ENCODE measurements at places on chromosomes 2 and 18.

GRCh38 chr18:245282-245847 lies 22.5 kb downstream of the THOC1 start:
- no peak for DNase-seq

DNA sequence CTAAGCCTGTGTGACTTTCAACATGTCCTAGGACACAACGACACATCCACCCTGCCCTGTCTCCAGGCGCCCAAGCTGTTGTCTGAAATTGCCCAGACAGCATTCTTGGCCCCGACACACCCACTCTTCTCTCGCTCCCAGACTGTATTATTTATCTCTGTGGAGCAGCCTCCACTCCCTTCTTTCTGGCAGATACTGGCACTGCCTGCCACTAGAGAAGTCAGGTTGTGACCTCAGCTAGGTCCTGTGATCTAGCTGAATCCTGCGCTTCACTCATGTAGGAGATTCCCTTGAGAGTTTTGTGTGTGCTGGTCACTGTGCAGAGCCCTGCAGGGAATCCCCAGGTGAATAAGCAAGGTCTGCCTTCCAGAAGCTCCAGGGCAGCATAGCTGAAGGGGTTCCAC lies 77.1 kb upstream of the TNP1 start:
- DNase-seq: no peak

GRCh38 chr2:74419345-74419744 lies 2.1 kb downstream of the C2orf81 start:
- no peak for DNase-seq

DNA sequence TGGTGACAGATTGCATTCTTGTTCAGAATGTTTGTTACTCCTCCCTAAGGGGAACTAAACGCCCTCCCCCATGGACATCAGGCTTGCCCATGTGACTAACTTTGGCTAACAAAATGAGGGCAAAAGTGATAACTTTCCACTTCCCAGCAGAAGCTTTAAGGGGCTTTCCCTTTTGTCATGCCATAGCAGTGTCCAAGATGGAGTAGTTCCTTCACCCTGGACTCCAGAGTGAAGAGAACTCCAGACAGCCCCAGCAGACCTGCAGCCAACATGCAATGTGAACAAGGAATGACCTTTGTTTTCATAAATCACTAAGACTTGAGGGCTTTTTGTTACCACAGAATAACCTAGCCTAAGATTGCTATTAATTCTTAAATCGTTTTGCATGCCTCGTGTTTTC lies 163.5 kb downstream of the ZEB2 start:
- no peak for DNase-seq

- DNase-seq: no peak
These were observed 14.9 kb downstream of the HPCAL1 start for GRCh38 chr2:10317646-10318045.

- DNase-seq: no peak
These were observed 175.3 kb upstream of the MSH6 start for GRCh38 chr2:47607680-47608061.

- no peak for DNase-seq
These were observed 88.0 kb downstream of the TCF7L1 start for GRCh38 chr2:85221067-85221691.

- no peak for DNase-seq
These were observed 154.0 kb downstream of the AGAP1 start for GRCh38 chr2:235647877-235648276.

DNA sequence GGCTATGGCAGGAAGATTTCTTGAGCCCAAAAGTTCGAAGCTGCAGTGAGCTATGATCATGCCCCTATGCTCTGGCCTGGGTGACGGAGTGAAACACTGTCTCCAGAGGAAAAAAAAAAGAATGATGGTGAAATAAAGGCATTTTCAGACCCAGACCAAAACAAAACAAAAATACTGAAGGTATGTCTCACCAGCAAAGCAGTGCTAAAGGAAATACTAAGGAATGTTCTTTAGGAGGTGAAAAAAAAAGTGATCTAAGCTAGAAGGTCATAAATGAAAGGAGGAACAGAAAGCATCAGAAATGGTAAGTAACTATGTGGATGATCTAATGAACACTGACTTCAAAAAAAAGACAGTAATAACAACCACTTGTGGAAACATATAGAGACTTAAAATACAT lies 18.7 kb downstream of the SS18 start:
- DNase-seq: no peak

DNA sequence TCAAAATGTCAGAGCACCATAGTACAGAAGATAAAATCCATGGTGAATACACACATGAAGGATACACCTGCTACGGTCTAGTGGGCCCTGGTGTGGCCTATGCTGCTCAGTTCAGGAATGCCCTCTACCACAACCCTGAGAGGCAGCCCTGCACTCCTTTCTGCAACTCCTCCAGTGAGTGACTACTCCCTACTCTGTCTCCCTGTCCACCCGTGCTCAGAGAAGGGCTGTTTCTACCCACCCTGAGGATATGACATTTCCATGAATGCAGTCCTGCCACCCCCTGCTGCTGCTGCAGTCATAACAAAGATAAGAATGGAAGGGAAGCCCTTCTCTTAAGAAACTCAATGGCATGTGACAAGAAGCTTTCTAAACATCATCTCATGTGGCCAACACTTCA lies 137.0 kb downstream of the EN1 start:
- no peak for DNase-seq

DNA sequence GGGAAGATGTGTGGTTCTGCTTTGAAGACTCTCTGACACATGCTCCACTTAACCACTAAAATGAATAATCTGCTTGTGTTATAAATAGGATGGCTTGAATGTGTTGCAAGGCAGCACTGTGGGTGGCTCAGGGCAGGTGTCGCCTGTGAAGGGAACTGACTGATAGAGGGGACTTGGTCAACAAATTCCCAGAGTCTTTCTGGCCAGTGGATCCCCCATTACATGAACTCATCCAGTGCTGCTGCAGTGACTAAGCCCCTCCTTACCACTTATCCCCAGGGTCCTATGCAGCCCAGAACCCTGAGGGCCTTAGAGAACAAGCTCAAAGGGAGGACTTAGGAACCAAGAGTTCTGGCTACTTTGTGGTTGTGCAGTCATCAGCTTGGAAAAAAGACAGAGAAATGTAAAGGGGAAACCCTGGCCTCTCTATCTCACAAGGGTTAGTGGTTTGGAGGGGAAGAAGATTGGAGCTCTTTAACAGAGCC lies 226.2 kb upstream of the TNP1 start:
- no peak for DNase-seq

DNA sequence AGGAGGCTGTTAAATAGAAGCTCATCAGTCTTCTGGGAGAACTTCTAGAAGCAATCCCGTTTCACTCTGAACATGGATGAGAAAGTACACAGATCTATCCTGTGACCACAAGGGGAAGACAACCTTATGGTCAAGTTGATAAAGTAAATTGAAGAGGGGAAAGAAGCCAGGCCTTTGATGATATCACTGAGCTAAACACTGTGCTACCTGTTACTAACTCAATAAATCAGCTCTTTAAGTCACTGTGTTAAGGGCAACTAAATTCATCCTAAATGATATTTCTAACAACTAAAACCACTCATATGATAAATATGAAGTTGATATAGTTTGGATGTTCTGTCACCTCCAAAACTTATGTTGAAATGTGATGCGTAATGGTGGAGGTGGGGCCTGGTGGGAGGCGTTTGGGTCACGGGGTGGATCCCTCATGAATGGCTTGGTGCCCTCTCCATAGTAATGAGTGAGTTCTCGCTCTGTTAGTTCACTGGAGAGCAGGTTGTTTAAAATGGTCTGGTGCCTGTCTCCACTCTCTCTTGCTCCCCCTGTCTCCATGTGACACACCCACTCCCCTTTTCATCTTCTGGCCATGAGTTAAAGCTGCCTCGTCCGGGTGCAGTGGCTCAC lies 23.6 kb downstream of the OLA1 start:
- DNase-seq: no peak

GRCh38 chr2:1791006-1791605 lies 46.8 kb upstream of the PXDN start:
- DNase-seq: no peak

DNA sequence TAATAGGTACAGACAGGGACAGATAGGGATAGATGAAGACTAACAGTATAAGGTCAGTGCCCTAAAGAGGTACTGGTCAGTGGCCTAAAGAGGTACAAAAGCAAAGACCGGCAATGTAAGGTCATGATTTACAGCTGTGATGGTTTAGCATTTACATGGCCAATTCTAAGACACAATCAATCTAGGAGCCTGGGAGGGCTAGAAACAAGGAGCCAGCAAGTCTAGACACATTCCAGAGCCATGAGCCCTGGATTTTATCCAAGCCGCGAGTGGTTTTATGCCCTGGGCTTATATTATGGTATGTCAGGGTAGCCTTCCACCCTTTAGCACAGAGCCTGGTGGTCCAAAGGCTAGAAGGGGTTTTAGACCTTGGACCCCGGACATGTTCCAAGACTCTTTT lies 124.2 kb downstream of the CBLN2 start:
- DNase-seq: no peak

DNA sequence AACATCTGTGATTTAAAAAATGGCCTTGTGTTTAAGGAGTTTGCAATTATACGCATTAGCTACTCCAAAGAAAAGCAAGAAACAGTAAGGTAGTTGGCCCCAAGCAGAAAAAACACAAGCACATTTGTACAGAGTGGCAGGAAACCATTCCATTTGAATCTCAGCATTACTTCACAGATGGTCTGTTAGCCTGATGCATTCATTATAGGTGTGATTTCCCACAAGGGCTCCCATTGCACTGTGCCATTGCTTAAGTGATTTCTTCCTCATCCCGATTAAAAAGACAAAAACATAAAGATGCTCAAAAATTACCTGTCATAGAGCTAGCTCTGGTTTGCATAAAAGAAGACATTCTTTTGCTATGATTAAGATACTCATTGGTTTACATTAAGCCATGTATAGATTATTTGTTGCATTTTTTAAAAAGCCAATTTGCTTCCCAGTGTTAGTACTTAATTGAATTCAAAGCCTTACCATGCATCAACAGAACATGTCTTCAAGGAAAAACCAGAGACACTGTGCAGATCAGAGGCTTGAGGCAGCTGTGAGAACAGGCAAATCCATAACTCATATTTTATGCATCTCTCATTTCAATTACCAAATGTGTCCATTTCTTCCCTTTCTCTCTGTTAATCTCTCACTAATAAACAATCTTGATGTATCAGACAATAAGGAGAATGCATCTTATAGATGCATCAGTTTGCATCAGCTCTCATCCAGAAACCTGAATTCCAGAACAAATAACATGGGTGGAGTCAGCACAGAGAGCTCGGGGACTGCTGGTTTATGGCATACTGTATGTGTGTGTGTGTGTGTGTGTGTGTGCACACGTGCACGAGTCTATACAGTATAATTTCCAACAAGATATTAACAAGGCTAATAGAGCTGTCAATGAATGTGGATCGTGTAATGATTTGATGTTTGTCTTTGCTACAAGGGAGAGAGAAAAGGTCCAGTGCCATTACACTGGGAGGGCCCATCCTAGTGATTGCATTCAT lies 558.6 kb upstream of the HS6ST1 start:
- DNase-seq: no peak

DNA sequence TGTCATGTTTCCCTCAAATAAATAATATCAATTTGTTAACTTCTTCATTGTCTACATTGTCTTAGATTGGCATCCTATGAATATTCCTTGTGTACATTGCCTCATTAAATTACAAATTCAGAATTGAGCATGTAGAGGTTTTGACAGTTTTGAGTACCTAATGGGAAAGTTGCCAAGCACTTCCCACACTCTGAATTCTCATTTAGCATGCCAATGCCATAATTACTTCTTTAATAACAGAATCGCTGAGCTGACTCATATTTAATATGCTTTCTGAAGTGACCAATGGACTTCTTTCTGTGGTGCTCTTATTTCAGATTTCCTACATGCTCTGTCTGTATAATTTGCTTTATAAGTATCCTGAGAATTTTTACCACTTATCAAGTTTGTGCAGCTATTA lies 114.4 kb upstream of the NOL4 start:
- no peak for DNase-seq

DNA sequence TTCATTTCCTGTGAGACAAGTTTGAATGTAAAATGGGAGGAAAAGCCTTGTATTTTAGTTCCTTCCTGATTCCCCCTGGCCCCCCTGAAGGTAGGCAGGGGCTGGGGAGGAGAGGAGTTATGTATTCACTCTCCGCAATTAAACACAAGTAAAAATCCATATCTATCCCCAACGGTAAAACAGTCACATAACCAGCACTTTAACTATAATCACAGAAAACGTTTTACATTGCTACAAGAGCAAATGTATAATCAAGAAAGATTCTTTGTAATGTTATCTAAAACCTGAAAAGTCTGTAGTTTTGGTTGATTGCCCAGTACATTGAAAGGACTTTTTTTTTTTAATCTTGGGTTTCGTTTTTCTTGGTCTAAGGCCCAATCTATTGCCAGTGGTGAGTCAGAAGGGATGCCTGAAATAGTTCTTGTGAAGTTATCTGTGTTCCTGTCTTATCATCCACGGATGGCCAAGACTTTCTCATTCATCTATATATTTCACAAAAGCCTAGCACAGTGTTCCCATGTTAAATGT lies 34.5 kb upstream of the CCNYL1 start:
- DNase-seq: no peak

All from CD4-positive, alpha-beta T cell treated with Interleukin-21 for 1 hour (primary cell).